ENCODE measurements at places on chromosomes 13 and 19.

- DNase-seq, result peak; percentile 25
Measured at GRCh38 chr13:41577436-41577835, 120.1 kb downstream of the RGCC start.

DNA sequence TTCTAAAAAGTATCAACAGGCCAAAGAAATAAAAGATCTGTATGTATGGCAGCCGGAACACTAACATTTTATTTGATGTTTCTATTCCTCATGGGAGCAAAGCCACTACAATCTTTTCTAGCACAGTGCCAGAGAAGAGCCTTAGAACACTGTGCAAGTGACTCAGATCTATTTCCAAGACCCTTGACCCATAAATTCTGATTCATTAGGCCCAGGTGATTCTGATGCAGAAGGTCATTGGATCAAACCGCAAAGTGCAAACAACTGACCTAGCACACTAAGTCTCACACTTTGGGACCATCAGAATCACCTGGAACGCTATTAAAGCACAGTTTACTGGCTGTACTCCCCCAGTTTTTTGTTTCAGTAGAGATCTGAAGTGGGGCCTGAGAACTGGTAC lies 87.6 kb downstream of the MYCBP2 start:
- peak; percentile 3 for DNase-seq

- DNase-seq, result peak; percentile 8
Measured at GRCh38 chr13:80469105-80469852, 128.4 kb upstream of the SPRY2 start.

DNA sequence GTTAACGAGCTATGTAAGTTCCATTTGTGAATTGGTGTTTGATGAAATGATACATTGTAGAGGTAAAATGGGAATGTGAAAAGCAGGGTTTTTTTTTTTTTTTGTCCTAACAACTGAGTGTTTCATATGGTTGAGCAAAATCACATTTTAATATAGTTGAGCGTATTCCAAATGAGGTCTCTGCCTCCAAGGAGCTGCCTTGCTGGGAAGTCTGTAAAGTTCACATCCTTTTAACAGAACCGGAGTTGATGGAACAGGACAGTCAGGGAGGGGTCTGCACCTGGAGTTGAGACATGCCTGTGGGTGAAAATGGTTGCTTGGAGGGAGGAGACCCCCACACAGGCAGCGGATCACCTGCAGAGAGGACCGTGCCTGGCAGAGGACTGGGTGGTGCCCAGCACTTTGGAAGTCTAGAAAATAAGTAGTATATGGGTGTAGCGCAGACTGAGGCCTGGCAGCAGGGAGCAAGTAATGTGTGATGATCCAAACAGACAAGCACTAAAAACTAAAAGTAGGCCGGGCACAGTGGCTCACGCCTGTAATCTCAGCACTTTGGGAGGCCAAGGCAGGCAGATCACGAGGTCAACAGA lies 75.2 kb upstream of the UBAC2 start:
- DNase-seq, result no peak

- DNase-seq, result peak; percentile 16
Measured at GRCh38 chr19:57280962-57281400, 696 bp downstream of the ZNF460 start.

DNA sequence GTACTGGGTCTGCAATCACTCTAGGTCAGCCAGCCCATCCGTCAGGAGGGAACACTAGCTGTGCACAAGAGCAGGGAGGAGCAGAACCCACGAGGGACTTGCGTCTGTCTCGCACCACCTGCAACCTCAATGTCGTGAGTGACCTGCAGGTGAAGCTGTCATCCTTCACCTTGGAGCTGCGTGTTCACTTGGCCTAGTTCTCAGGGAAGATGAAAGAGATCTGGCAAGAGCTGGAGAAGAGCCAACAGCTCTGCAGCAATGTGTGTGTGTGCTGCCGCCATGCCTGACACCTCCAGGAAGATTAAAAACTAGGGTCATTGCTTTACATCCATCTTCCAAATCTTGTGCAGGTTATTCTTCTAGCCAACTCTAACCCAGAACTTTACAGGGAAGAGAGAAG lies 117.6 kb upstream of the MRI1 start:
- no peak for DNase-seq

- DNase-seq, result no peak
Measured at GRCh38 chr13:97198753-97199152, 23.4 kb upstream of the MBNL2 start.

GRCh38 chr19:5104871-5105351 lies 136.0 kb downstream of the KDM4B start:
- DNase-seq, result no peak

GRCh38 chr13:37648609-37649008 lies 50.0 kb upstream of the POSTN start:
- peak; percentile 22 for DNase-seq

DNA sequence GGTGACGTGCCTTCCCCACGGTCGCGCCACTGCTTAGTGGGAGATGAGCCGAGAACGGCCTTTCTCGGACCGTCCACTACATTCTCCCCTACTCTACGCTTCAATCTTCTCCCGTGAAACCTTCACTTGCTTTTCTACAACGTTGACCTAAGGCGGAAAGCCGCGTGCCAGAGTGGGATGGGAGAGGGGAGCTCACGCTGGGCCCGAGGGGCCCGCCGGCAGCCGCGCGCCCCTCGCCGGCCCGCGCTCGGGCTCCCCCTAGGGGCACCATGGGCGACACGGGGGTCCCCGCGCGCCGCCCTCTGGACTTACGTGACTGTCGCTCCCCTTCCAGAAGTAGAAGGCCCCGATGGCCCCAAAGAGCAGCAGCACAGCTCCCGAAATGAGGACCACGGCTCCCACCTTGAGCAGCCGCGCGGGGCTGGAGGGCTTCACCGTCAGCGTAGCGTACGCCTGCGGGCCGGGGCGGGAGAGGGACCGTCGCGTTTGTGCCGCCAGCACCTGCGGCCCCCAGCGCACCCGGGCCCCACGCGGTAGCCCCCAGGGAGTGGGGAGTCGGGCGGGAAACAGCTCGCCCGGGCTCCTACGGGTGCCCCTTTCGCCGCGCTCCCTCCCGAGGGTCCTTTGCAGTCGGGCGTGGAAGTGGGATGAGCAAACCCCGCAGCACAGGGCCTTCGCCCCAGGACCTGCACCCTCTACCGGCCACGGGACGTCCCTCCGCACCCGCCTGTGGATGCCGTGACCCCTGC lies 727 bp downstream of the CNMD start:
- no peak for DNase-seq
